WTC11 (cell line): ENCODE measurements at places on chromosomes 4 and X.

DNA sequence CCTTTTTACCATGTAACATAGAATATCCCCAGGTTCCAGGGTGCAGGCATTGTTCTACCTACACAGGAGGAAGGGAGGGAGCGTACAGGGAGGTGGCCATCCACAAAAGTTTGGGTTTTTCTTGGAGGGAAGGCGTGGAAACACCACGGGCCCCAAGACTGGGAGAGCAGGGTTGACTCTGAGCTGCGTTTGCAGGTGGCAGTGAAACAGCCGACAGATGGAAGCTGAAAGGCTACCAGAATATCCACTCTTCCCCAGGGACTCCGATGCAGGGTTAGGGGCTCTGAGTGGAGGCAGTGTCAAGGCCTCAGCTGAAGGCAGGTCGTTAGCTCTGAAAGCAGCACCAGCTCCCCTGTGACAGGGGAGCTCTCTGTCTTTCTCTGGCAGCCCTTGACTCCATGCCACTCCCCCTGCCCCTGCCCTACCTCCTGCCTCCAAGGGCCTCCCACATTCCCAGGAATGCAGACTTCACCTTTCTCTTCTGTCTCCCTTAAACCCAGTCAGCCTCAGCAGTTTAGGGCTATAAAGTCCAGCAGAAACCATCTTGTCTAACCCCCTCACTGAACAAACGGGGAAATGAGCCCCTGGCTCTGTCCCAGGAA lies 14.0 kb upstream of the GLOD5 start:
- peak; percentile 10 for DNase-seq

DNA sequence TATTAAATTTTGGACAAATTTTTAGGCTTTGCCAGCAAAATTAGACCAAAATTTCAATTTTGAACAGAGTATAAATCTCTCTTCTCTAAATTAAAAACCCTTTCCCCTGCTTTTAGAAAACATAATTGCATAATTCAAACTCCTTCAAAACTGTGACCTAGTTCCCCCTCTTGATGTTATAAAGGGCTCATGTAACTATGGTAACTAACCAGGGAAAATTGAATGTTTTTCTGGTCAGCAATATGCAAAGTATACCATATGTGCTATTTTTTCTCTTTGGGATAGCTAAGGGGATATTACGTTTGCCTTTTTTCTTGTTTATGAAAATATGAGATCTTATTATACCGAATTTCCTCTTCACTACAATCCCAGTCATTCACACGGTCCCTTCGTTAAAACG lies 5.1 kb upstream of the ING2 start:
- DNase-seq = no peak

DNA sequence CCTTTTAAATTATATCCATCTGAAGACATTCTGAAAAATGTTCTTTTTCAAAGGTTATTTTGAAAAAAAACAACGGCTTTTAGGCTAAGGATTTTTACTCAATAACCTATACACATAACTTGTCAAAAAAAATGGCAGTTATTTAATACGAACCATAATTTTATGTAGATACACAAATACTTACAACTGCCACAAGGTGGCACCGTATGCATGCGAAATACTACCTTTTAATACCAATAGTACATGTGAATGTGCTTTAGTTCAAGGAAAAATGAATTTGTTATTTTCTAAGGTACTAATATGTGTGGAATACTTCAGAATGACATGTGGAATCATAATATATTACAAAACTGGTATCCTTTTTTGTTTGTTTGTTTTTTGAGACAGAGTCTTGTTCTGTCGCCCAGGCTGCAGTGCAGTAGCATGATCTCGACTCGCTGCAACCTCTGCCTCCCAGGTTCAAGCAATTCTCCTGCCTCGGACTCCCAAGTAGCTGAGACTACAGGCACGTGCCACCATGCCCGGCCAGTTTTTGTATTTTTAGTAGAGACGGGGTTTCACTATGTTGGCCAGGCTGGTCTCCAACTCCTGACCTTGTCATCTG lies 4.6 kb upstream of the MAD2L1 start:
- no peak for DNase-seq

DNA sequence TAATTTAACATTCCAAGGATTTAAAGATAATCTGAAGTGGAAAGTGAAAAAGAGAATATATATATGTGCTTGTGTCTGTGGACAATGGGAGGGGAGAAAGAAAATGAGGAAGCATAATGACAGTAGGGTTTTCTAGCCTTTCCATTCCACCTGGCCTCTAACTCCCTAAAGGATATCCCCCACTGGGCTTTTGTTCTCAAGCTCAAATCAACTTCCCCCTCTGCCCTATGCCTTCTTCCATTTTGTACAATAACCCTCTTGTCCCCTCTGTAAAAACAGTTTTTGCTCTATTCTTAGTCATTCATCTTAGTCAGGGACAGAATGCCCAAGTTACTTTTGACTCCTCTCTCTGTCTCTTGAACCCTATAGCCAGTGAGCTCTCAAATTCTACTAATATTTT lies 23.6 kb downstream of the ANTXR2 start:
- no peak for DNase-seq

DNA sequence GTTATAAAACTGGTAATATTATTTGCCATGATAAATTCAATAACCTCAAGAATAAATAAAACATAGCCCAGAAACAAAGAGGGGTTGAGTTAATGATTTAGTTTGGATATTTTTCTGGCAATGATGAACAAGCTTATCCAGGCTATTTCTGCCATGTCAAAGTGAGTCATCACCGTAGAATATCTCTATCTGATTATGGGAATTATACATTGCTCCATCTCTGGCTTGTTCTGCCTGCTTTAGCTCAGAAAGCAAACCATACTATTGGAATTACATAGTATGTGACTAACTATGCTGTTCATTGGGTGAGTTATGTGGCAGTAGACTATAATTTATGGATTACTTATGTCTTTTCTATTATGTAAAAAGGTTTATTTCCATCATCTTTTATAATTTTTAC lies 680.1 kb upstream of the AADAT start:
- DNase-seq = no peak

- no peak for DNase-seq
Measured at GRCh38 chr4:118911238-118911703, 22.6 kb downstream of the SYNPO2 start.

DNA sequence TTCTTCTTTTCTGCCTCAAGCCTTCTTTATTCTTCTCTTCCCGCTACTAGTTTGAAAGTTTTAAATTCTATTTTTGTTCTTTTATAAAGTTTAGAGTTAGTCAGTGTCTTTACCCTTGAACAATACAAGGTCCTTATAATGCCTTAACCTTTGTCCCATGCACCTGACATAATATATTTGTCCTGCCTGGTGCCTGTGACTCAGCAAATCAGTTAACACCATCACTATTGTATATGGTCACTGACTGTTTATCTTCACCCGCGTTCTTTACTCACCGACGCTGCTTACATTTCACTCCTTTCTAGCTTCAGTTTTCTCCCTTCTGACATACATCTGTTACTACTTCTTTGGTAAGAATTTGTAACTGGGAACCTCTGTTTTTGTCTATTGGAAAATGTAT lies 5.7 kb downstream of the SMIM20 start:
- no peak for DNase-seq

DNA sequence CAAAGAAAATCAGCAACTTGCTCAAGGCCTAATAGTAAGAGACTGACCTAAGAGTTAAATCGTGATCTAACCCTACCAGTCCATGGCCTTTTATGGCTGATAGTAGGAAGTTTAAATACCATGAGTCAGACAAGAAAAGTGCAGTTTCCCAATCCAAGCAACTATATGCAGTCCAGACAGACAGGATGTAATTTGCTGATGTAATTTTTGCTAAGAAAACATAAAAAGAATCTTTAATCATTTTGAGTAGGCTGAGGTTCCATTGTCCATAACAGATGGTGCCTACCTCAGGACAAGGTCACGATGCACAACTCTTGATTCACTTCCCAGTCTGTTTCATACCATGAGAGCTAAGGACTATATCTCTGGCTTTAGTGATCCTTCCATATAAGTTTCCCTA lies 317.5 kb upstream of the GRIA3 start:
- no peak for DNase-seq

DNA sequence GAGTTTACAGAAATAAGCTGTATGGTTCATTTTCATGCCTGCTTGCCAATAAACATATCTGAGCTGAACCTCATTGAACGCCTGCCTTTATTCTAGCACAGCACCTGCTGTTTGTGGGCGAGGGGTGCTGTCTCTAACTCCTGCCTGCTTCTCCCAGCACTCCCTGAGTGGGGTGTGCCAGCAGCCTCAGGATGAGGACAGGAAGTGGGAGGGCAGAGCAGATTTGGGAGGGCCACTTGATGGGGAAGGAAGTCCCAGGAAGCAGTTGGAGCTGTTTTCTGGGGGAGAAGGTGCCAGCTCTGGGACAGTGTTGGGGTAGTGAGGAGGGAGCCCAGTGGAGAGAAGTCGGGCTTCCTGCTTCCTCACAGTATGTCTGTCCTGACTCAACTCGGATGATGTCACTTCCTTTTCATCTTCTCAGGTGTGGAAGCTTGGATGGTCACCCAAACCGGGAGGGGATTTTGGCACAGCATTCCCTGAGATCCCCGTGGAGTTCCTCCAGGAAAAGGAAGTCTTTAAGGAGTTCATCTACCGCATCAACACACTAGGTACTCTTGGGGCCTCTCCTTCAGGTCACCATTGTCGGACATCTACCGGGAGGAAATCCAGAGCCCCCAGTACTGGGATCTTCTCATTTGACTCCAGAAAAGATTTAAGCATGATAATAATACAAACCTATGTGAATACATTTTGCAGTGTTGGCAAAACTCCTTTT lies 29.0 kb upstream of the MSANTD1 start:
- DNase-seq = no peak

GRCh38 chrX:155766321-155766720 lies 114.8 kb upstream of the VAMP7 start:
- DNase-seq = no peak

- no peak for DNase-seq
Measured at GRCh38 chr4:8726344-8726851, 133.8 kb downstream of the CPZ start.

- no peak for DNase-seq
Measured at GRCh38 chrX:73765776-73766430, 202.9 kb downstream of the CHIC1 start.

- no peak for DNase-seq
Measured at GRCh38 chrX:26138274-26138673, at the start of gene MAGEB18. MAGEB18 (plus strand) TSS chrX:26138343; CDS start chrX:26138986, 643 bp downstream.

DNA sequence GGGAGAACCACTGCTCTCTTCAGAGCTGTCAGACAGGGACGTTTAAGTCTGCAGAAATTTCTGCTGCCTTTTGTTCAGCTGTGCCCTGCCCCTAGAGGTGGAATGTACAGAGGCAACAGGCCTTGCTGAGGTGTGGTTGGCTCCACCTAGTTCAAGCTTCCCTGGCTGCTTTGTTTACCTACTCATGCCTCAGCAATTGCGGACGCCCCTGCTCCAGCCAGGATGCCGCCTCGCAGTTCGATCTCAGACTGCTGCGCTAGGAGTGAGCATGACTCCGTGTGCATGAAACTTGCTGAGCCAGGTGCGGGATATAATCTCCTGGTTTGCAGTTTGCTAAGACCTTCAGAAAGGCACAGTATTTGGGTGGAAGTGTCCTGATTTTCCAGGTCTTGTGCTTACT lies 70.9 kb downstream of the MAGEB5 start:
- no peak for DNase-seq

GRCh38 chr4:8586671-8587468 lies 5.7 kb upstream of the CPZ start:
- DNase-seq = peak; percentile 11

GRCh38 chr4:66097218-66097617 lies 426.9 kb upstream of the EPHA5 start:
- no peak for DNase-seq

DNA sequence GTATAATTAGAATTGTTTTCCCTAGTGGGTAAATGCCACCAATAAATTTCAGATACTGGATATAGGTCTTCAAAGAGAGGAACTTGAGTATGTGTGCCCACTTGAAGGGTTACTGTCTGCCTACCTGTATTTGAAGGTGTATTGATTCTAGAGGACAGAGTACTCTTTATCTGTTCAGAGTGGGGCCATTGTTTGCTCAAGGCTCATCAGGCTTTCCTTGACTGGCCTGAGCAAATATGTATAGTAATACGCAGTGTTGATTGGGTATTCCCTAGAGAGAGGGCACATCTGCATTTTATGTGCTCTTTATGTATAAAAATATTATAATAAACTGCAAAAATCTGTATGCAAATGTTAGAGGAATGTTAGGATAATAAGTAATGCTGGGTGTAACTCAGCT lies 23.7 kb downstream of the RP2 start:
- DNase-seq = no peak

- DNase-seq = no peak
Measured at GRCh38 chr4:16289897-16290554, 63.8 kb upstream of the TAPT1 start.
